ENCODE measurements at places on chromosomes 2 and 18.

GRCh38 chr2:43311276-43311675, 84.9 kb upstream of the ZFP36L2 start:
- no peaks in the 10 kb centered on the region for H3K27me3 ChIP-seq
- H3K36me3 ChIP-seq: no peaks in the 10 kb centered on the region
- H3K27ac ChIP-seq: peak overlapping the region; percentile 67
- peaks cover 48% of the 10 kb centered on the region for H3K4me1 ChIP-seq

DNA sequence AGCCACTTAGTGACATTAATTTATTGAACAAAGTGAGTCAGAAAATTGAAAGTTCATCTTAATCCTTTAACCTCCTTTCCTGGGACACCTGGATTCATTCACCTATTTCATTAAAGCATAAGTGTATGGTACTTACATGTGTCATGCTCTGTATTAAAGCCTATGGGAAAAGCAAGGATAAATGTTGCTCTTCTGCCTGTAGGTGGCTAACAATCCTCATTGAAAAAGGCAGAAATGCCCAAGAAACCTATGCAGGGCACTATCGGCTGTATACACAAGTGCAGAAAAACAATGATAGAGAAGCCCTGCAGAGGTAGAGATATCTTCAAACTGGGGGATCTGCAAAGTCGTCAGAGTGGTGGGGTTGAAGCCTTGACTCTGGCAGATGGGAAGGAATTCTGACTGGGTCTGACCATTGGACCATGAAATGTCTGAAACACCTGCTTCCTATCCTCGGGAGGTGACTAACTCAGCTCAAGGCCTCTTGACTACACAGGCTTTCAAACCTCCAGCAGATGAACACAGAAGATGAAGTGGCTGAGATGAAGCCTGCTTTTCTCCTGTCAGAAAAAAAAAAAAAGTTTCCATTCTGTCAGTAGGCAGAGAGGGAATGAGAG, 83.1 kb downstream of the DCC start:
- H3K4me3 ChIP-seq: no peak overlapping the region
- H3K27me3 ChIP-seq: no peaks in the 10 kb centered on the region
- no peaks in the 10 kb centered on the region for H3K36me3 ChIP-seq
- H3K27ac ChIP-seq: no peak overlapping the region
- no peak for DNase-seq

- H3K27ac ChIP-seq: no peak within 1 kb of the TSS
- H3K4me3 ChIP-seq: peak within 1 kb of the TSS; percentile 48
- H3K4me1 ChIP-seq: peaks cover 37% of the 10 kb centered on the region
- DNase-seq: no peak
These were observed at the start of gene NOL4 for GRCh38 chr18:34224423-34225217. Gene NOL4, minus strand, starts transcription at chr18:34224913. Its CDS starts 1,660 bp downstream, at chr18:34223253.

DNA sequence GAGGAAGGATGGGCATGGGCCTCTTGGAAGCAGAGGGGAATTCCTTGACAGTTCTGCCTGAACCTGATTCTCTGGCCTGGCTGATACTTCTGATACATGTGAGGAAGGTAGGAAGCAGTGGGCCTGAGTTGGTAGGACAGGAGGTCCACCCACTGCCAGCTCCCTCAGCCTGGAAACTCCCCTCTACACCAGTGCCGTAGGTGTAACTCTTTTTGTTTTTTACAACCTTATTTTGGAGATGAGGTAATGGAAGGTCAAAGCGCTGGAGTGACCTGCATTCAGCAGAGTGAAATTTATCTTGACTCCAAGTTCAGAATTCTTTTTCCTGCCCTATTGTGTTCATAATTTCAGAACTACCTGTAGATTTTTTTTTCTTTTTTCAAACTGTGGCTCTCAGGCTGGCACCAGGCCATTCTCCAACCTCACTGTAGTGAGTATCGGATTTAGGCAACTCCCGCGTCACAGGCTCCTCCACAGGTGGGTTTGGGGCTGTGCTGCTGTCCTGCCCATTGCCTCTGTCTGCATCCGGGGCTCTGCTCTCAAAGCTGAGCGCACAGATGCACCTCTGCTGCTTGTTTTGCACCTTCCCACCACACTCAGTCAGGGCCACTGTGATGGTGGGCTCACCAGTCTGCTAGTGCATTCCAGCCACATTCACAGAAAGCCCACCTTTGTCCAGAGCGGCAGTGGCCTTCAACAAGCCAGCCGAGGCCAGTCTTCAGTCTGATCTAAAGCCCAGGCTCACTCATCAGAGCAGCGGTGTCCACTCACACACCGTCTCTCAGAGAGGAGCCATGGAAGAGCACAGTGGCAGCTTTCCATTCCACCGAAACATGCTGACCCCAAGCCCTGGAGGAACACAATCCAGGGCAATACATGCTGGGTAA, 87.2 kb downstream of the UXS1 start:
- no peak for DNase-seq
- peaks cover 23% of the 10 kb centered on the region for H3K4me1 ChIP-seq
- H3K27ac ChIP-seq: no peak overlapping the region

DNA sequence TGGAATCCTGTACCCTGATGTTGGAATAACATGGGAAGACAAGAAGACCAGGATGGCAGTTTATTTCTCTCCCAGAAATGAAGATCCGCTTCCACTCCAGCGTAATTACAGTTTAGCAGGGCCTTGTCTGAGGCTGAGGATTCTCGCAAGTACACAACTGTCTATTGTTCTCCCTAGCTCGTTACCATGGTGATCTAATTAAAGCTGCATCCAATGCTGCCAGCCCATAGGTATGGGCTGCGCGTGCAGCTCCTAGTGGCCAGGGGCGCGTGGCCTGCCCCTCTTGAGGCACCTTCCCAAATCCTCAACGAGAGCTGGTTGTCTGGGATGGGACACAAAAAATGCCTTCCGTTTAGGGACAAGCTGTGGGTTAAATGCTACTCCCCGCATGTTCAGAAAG, 344.9 kb downstream of the CYRIA start:
- no peak overlapping the region for H3K27ac ChIP-seq
- no peak for DNase-seq
- H3K4me1 ChIP-seq: no peaks in the 10 kb centered on the region
- no peaks in the 10 kb centered on the region for H3K36me3 ChIP-seq
- no peak overlapping the region for H3K4me3 ChIP-seq

DNA sequence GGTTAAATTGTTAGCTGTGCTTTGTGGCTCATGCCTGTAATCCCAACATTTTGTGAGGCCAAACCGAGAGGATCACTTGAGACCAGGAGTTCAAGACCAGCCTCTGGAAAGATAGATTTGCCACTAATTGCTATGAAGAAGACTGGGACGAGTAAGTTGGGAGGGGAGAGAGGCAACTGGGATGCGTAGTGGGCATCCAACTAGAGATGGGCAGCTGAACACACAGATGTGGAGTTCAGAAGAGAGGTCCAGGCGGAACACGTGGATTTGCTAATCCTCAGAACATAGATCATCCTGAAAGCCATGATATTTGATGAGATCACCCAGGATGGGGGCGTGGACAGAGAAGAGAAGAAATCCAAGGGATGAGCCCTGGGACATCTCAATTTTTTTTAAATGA, 48.7 kb downstream of the CYP26B1 start:
- no peak overlapping the region for H3K27ac ChIP-seq
- H3K36me3 ChIP-seq: no peaks in the 10 kb centered on the region
- no peaks in the 10 kb centered on the region for H3K27me3 ChIP-seq
- no peaks in the 10 kb centered on the region for H3K4me1 ChIP-seq
- DNase-seq: peak; percentile 60
- H3K4me3 ChIP-seq: no peak overlapping the region

DNA sequence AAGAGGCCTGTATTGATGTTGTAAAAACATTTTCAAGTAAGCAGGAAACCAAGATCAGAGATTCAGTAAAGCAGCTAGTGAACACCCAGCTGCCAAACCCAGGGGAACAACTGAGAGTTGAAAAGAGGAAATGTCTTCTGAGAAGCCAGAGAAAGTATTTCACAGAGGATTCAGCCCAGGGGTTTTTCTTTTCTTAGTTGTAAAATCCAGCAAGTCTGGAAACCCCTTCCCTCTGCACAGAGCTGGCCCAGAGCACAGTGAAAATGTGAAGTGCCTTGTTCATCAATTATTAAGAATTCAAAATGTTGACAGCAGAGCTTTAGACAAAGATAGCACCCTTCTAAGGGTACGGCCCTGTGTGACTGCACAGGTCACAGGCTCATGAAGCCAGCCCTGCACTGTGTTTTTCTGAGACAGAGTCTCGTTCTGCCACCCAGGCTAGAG, 28.4 kb downstream of the AFF3 start:
- no peak overlapping the region for H3K4me3 ChIP-seq
- no peak overlapping the region for H3K27ac ChIP-seq
- H3K4me1 ChIP-seq: no peaks in the 10 kb centered on the region
- no peaks in the 10 kb centered on the region for H3K36me3 ChIP-seq

GRCh38 chr2:15038366-15039364, 406.1 kb downstream of the LRATD1 start:
- DNase-seq: peak; percentile 89
- no peak overlapping the region for H3K27ac ChIP-seq
- H3K27me3 ChIP-seq: no peaks in the 10 kb centered on the region

DNA sequence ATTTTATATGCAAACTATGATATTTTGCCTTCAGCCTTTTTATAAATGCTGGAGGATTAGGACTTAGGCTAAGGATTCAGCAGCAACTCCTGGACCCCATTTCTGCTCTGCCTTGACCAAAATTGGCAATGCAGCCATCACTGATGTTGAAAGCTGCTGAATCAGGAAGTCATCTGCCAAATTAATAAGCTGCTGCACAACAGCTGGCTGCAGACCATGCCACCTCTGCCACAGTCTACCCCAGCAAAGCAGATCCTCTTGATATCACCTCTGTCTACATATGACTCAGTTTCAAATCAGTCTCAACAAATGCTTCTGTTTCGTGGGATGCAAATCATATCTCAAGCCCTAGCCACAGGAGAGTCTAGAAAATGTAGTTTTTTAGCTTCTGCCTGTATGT, 7.1 kb upstream of the SOS1 start:
- no peaks in the 10 kb centered on the region for H3K27me3 ChIP-seq
- H3K36me3 ChIP-seq: no peaks in the 10 kb centered on the region
- peaks cover 42% of the 10 kb centered on the region for H3K4me1 ChIP-seq
- no peak for DNase-seq

- no peaks in the 10 kb centered on the region for H3K27me3 ChIP-seq
- no peaks in the 10 kb centered on the region for H3K36me3 ChIP-seq
- H3K4me3 ChIP-seq: no peak overlapping the region
- DNase-seq: no peak
- no peak overlapping the region for H3K27ac ChIP-seq
These were observed 62.4 kb downstream of the NCAPH start for GRCh38 chr2:96397756-96398530.

DNA sequence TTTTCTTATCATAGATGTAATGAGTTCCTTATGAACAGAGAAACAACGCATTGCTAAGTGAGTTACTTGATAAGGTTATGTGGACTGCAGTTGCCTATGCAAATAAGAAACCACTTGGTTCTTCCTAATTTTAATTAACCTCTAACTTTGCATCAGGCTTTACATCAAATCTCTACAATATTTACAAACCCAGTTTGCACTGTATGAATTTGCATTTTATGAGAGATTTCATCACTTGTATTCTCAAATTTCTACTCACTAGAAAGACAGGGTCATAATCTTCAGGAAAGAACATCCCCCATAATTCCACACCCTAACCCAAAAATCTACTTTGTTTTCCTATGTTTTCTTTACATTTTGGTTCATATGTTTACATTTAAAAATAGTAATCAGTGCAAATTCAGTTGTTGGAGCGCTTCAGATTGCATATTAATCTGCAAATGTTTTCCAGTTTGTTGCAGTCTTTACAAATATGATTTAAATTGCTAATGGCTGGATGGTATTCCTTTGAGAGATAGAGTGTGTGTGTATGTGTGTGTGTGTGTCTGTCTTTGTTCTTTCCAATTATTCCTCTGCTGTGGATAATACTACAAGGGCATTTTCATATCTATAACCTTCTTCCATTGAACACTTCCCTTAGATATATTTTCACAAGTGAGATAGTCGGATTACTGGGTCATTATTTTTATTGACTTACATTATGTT, 106.1 kb downstream of the COL4A4 start:
- no peaks in the 10 kb centered on the region for H3K4me1 ChIP-seq
- no peak overlapping the region for H3K4me3 ChIP-seq
- no peaks in the 10 kb centered on the region for H3K27me3 ChIP-seq
- no peak for DNase-seq

GRCh38 chr2:213764849-213765248, 480.6 kb downstream of the SPAG16 start:
- no peak overlapping the region for H3K4me3 ChIP-seq
- H3K36me3 ChIP-seq: no peaks in the 10 kb centered on the region

- H3K4me3 ChIP-seq: no peak overlapping the region
- DNase-seq: no peak
- H3K27ac ChIP-seq: no peak overlapping the region
These were observed 100.5 kb upstream of the VWC2L start for GRCh38 chr2:214310319-214310718.

- DNase-seq: no peak
- peaks cover 10% of the 10 kb centered on the region for H3K4me1 ChIP-seq
- H3K27me3 ChIP-seq: no peaks in the 10 kb centered on the region
- H3K36me3 ChIP-seq: no peaks in the 10 kb centered on the region
These were observed 682 bp upstream of the LNPK start for GRCh38 chr2:176002688-176003210.

- H3K27ac ChIP-seq: no peak overlapping the region
- peaks cover 2% of the 10 kb centered on the region for H3K36me3 ChIP-seq
- no peak overlapping the region for H3K4me3 ChIP-seq
- DNase-seq: no peak
- no peaks in the 10 kb centered on the region for H3K4me1 ChIP-seq
These were observed 102.8 kb upstream of the TTN start for GRCh38 chr2:178910005-178910404.

DNA sequence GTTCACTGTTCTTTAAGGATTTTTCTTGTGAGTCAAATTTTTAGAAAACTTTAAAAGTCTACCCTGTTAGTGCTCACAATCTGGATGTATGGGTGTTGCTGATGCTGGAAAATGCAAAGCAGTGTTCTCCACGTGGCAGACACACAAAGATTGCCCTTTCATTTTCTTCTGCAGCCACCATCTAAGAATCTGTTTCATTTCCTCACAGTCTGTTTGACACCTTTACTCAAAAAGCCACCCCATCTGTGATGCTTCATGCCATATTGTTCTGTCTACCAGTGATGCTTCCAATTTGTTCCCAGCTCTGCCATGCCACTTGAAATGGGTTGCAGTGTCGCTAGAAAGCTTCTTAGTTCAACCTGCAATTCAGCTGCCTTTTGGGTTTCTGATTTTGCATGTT, 464.2 kb upstream of the UBE2E3 start:
- no peaks in the 10 kb centered on the region for H3K36me3 ChIP-seq
- H3K27ac ChIP-seq: no peak overlapping the region
- H3K27me3 ChIP-seq: no peaks in the 10 kb centered on the region
- no peaks in the 10 kb centered on the region for H3K4me1 ChIP-seq
- DNase-seq: no peak

GRCh38 chr2:234733093-234733489, 218.7 kb upstream of the SH3BP4 start:
- no peaks in the 10 kb centered on the region for H3K27me3 ChIP-seq
- H3K27ac ChIP-seq: no peak overlapping the region
- H3K4me3 ChIP-seq: no peak overlapping the region
- H3K4me1 ChIP-seq: no peaks in the 10 kb centered on the region
- DNase-seq: peak; percentile 42

GRCh38 chr2:19802086-19802841, 99.5 kb downstream of the TTC32 start:
- no peak for DNase-seq
- H3K36me3 ChIP-seq: no peaks in the 10 kb centered on the region
- H3K27ac ChIP-seq: peak overlapping the region; percentile 62
- H3K4me1 ChIP-seq: peaks cover 26% of the 10 kb centered on the region
